IMR-90 (cell line): ENCODE measurements at places on chromosomes 12 and 14.

DNA sequence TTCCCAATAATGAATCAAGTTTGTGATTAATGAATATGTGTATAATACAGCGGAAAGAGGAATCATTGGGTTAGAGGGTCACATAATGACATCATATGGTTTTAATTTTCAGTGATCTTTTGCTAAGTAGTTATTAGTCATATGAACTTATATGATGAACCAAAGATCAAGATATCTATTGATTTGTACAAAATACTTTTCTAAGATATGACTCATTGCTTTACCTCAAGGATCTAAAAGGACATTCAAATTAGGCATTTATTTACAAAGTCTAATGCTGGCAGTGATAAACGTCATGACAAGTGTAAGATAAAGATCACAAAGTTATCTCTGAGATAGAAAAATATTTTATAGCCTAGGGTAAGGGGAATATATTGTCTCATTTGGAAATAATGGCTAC, 417.8 kb downstream of the RPL10L start:
- no peaks in the 10 kb centered on the region for H3K36me3 ChIP-seq
- no peak overlapping the region for H3K27ac ChIP-seq
- no peak overlapping the region for H3K4me3 ChIP-seq

GRCh38 chr12:132085291-132085635, 58.9 kb downstream of the DDX51 start:
- peak overlapping the region; percentile 81 for H3K4me3 ChIP-seq
- H3K27me3 ChIP-seq = no peaks in the 10 kb centered on the region
- no peak overlapping the region for H3K27ac ChIP-seq

DNA sequence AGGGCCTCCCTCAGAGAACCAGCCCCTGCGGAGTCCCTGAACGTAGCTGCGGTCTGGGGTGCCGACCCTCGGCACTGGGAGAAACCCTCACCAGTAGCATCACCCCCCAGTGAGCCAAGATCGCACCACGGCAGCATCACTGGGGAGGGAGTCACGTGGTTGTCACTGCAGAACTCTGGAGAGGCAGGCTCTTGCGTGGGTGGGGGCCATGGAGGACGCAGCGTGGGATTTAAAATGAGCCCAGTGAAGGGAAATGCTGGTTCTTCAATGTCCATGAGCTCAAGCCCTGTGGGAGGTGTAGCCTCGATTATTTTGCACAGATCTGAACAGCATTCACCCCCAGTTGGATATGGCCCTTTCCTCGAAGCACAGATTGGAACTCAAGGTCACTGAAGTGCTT, 3.9 kb upstream of the GALNT9 start:
- no peaks in the 10 kb centered on the region for H3K4me1 ChIP-seq
- no peak for DNase-seq
- no peaks in the 10 kb centered on the region for H3K36me3 ChIP-seq
- H3K4me3 ChIP-seq = no peak overlapping the region
- H3K27me3 ChIP-seq = peaks cover 4% of the 10 kb centered on the region; the same call in 1 of the 2 replicates

DNA sequence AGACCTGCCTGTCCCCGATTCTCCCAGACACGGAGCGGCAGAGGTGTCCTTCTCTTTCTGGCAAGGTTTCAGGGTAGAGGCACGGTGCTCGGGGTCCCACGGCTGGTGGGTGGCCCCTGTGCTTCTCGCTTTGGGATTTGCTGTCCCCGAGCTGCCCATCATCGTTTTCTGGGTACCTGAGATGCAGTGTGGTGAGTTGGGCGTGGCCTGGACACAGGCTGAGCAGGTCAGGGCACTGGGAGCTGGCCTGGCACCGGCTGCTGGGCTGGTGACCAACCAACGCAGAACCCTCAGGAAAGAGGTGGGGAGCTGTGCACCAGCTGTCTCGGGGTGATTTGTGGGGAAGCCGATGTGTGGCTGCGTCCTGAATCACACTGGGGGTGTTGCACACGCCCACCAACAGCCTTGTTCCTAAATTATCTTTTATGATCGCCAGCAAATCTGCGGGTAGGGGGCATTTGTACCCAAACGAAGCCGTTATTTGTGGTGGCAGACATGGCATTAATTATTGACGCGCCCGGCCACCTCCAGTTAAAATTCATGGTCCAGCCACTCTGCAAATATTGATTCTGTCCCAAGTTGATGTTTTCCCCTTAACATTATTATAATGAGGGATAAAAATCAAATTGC, 61.0 kb downstream of the KIF26A start:
- no peak overlapping the region for H3K4me3 ChIP-seq
- no peak for DNase-seq
- no peaks in the 10 kb centered on the region for H3K4me1 ChIP-seq
- no peaks in the 10 kb centered on the region for H3K36me3 ChIP-seq

GRCh38 chr12:466762-467161, 7.0 kb downstream of the B4GALNT3 start:
- no peak overlapping the region for H3K4me3 ChIP-seq
- no peak overlapping the region for H3K27ac ChIP-seq
- no peaks in the 10 kb centered on the region for H3K36me3 ChIP-seq

DNA sequence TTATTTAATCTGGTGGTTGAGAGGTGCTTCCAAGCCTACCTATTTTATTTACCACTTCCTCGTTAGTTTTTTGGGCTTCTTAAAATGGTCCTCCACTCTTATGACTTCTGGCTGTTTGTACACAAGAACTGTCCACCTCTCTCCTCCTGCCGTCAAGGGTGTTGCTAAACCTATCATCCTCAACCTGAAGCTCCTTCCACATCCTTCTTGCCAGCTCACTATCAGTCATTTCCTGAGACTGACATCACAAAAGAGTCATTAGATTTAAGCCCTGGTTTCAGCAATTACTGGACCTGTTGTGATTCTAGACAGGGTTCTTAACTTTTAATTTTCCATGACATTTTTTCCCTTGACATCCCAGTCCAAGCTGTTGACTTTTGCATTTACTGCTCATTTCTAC, 91.9 kb downstream of the BICD1 start:
- no peaks in the 10 kb centered on the region for H3K36me3 ChIP-seq
- DNase-seq = peak; percentile 66
- H3K27ac ChIP-seq = no peak overlapping the region
- H3K4me3 ChIP-seq = no peak overlapping the region
- H3K4me1 ChIP-seq = no peaks in the 10 kb centered on the region; the same call in 1 of the 2 replicates
